Esophagus squamous epithelium (tissue), 5 donors: ENCODE measurements at places on chromosomes 1 and 21.

- no peak for DNase-seq
These were observed 28.6 kb upstream of the CITED4 start for GRCh38 chr1:40890771-40891170.

DNA sequence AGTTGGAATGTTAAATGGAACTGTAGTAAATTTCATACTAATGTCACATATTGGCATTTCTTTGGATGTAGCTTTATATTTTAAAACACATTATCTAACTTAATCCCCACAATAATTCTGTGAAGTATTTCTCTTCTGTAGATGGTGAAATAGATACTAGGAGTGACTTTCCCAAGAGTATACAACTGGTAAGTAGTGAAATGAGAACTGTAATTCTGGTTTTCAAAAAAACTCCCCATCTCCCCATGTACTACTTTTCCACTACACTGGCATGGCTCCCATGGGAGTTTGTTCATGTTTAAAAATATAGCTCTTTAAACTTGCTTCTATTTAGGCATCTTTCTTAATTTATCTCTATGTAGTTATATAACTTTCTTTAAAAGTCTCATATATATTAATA is 10.2 kb downstream of the CHML start:
- DNase-seq, result no peak

DNA sequence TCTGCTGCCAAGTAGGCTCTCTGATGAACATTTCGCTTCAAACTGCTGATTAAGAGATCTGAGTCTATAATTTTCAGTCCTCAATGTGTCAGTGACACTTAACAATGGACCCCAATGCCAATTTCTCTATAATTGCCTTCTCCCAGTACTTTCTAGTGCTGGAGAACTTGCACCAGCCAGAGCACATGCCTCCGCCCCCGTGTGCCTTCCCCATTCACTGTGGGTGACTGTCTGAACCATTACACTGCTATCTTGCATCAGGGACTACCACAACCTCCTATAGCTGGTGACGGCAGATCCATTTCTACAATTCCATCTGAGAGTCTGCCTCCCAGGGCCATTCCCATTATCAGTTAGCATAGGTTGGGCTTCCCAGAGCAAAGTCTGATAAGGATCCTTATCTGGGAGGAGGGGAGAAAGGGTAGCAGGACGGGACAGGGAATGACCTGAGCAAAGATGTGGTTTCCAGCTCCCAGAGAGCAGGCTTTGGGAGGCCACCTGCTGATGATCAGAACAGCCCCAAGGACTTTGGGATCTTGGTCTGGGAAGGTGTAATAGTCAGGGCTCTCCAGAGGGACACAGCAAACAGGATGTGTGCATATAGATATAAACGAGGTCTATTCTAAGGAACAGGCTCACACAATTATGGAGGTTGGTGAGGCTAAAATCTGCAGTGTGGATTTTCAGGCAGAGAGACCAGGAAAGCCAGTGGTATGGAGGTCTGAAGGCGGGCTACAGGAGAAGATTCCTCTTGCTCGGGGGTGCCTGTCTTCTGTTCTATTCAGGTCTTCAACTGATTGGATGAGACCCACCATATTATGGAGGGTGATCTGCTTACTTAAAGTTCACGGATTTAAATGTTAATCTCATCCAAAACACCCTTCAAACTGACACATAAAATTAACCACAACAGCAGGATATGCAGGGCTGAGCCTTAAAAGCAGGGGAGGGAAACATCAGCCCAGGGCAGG is 238.2 kb downstream of the PTPRU start:
- DNase-seq, result no peak

DNA sequence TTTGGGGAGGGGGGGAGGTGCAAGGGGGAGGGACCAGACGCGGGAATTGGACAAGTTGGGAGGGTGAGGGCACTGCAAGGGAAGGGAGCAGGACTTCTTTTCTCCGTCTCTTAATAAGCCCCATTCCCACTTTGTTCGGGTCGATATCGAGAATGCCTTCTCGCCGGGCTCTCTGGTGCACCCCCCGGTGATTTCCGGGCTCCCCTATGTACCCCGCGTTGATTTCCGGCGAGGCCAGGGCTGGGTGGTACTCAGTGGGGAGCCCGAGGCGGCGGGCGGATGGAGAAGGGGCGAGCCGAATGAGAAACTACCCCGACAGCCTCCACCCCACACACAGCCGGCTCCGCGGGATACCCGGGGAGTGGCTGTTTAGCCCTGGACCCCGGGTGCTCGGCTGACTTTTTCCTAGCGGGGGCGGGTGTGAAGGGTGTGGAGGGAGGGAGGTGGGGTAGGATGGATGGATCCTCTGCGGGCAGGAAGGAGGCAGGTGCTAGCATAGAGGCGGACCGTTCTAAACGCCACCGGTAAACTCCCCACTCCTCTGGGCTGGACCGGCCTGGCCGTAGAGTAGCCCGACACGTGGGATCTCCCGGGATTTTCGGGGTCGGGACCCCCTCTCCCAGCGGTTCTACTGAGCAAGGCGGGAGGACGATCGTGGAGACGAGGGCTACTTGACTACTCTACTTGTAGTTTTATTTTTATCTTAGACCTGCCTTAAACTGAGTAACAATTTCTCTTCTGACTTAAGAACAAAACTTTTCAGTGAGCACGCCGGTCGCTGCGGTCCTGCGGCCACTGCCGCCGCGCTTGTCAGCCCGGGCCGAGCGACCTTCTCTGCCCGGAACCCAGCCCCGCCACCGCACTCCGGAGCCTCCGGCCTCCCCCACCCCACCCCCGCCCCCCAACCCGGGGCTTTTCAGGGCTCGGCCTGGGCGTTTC is 1.0 kb downstream of the RNF220 start:
- no peak for DNase-seq

DNA sequence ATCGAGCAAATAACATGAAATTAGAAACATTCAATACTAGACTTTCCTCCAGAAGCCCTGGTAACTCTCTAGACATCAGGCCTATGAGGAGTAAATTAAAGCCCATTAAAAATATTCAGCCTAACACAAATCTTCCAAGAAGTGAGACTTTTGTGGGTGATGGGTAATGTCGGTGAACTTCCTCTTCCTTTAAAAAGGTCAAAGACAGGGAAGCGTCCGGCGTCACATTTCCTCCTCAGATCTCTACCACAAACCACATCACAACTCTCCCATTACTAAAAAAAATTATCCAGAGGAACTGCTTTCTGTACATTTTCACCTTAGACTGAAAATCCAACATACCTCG is 1.4 kb downstream of the EIF4G3 start:
- DNase-seq, result no peak

DNA sequence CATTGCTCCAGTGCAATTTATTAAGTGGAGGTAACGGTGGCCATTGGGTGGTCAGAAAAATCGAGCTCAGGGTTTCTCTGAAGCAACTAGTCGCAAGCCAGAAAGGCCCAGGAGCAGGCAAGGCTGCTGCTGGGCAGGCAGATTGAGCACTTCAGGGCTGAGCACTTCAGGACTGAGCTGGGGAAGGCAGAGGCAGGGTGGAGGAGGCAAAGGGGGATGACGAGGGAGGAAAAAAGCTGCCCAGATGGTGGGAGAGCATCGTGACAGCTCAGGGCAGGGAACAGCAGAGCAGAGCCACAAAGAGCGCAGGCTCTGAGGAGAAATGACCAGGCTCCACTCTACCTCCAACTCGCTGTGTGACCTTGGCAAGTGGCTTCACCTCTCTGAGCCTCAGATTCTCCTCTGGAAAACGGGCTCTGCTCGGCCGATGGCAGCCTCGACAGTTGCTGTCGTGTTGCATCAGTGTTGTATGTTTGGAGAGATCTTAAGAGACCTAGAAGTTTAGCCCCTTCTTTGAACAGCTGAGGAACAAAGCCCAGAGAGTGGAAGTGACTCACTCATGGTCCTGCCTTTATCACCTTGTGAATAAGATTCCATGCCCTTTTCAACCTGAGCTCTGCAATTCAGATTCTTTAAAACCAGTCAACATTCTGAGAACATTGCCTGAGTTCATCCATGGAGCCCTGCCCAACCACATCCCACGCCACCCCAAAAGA is 141.4 kb downstream of the SYF2 start:
- no peak for DNase-seq

DNA sequence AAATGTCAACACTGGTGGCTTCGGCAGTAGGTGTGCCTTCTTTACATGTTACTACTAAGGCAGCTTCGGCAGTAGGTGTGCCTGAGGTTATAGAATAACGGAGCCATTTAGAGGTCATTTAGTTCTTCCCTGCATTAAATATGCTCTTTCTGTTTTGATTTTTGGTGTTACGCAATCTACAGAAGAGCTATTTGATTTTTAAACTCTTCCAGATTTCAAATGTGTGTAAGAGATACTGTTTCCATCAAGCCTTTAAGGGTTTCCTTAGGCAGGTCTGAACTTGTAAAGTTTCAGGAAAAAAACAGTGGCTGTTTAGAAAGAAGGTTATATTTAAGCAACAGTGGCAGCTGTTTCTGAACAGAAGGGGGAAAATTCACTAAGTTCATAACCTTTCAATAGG is 54.8 kb downstream of the PIK3R3 start:
- no peak for DNase-seq

DNA sequence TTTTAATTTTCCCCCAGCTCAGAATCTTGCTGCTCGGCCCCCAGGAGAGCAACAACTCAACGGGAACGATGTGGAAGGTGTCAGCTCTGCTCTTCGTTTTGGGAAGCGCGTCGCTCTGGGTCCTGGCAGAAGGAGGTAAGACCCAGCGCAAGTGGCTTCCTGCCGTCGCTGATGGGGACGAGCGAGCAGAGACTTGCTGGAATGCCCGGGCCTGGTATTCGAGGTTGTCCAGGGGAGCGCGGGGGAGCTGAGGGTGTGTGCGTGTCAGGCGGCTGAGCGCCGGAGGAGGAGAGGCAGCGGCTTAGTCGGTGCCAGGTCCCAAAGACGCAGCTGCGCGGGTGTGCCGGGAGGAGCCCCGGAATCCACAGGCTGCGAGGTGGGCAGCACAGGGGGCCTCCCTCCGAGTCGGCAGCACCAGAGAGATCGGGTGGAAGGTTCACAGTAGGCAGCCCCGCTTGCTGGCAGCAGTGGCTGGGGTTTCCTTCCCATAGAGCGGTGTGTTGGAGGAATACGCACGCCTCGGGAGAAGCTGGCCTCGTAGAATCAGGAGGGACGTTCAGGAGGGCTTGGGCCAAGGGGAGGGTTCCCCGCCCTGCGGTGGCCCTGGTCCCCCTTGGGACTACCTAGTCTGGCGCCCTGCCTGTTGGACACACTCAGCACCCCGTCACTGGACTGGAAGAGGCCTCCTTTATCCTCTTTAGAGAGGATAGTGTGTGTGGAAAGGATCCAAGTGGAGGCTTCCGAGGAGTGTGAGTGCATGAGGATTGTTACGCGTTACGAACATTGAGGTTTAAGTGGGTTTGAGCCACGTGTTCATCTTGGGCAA is 547 bp downstream of the PDPN start:
- no peak for DNase-seq

DNA sequence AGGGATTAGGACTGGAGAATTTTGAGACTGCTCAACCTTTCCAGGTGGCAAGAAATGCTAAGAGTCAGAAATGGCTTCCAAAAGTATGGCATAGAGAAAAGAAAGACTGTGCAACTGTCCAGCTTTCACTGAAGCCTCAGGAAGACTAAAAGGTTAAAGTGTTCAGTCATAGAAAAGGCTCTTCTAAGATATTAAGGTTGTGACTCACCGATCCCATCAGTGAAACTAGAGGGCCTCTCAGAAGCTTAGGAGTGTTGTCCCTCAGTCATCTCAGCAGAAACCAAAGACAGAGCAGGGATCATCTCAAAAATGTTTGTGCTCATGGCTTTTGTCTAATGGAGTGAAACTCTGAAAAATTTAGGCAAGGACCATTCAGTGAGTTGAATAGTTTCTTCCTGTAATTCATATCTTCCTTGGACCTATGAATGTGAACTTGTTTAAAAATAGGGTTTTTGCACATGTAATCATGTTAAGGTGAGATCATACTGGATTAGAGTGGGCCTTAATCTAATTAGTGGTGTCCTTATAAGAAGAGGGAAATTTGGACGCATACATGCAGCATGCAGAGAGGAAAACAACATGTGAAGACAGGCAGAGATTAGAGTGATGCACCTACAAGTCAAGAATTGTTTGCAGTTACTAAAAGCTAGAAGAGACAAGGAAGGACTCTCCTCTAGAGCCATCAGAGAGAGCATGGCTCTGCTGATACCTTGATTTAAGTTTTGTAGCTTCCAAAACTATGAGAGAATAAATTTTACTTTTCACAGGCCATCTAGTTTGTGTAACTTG is 71.3 kb downstream of the RPE65 start:
- no peak for DNase-seq

GRCh38 chr1:40905061-40905460 is 42.9 kb upstream of the CITED4 start:
- no peak for DNase-seq

GRCh38 chr1:219582296-219582695 is 30.6 kb downstream of the ZC3H11B start:
- no peak for DNase-seq

GRCh38 chr1:110055493-110056284 is 14.8 kb downstream of the ALX3 start:
- no peak for DNase-seq

- DNase-seq, result no peak
These were observed 437.4 kb downstream of the CAMTA1 start for GRCh38 chr1:7222695-7223015.

DNA sequence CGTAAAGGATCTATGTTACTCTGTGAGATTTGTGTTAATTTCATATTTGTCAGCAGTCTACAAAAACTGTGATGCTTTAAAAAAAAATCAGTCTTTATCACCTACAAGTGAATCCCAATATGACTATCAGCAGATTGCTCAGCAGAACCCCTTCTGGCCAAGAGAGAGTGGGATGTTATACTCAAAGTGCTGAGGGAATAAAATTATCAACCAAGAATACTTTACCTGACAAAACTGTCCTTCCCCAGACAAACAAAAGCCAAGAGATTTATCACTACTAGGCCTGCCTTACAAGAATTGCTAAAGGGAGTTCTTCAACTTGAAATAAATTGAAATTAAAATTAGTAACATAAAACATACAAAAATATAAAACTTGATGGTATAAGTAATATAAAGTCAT is 105.2 kb downstream of the SLC35F3 start:
- no peak for DNase-seq

DNA sequence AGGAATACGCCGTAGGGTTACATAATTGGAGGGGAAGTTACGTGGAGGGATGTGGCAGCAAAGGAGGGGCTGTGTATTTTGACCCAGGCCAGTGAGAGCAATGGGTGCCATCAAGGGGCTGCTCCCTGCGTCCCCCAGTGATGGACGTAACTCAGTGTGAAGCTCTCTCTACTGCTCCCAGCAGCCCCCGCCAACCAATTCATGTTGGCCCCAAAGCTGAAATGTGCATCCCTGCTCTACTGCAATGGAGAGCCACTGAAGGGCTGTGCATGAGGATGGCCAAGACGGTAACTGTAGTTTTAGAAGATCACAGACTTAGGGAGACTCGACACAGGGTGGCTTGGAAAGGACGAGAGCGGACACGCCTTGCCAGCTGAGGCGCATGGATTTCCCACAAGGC is 38.3 kb downstream of the PGBD5 start:
- no peak for DNase-seq

- no peak for DNase-seq
These were observed 12.9 kb downstream of the AHDC1 start for GRCh38 chr1:27590917-27591508.

- DNase-seq, result peak; percentile 44
These were observed 710 bp downstream of the PPP2R5A start for GRCh38 chr1:212285685-212286555.

- no peak for DNase-seq
These were observed 108.2 kb downstream of the FOXD2 start for GRCh38 chr1:47545912-47546483.
